ENCODE measurements at places on chromosomes 1 and 21. TPM values are rescaled to one million over a fixed set of nuclear protein-coding genes. Genes with fewer than 3 reads are reported as not detected.

Gene ERG
- total RNA-seq = 0.49 TPM

Gene CDC73
- 33.6 TPM for total RNA-seq

Gene C1QB
- total RNA-seq = not detected

Gene SDF4
- total RNA-seq = 81.9 TPM

Gene HLX
- not detected for total RNA-seq

Gene FCRL3
- not detected for total RNA-seq

Gene DIO1
- not detected for total RNA-seq

Gene C1orf141
- total RNA-seq = not detected

Gene CLCNKB
- not detected for total RNA-seq

Gene INTS3
- total RNA-seq = 33.2 TPM

Gene PTPRF
- total RNA-seq = 186 TPM

Gene SNX27
- total RNA-seq = 22.0 TPM

Gene PTPN7
- total RNA-seq = not detected

Gene MR1
- 14.9 TPM for total RNA-seq

Gene KPRP
- total RNA-seq = 0.78 TPM

Gene GAS5
- total RNA-seq = 361 TPM

Gene ZNF678
- 4.2 TPM for total RNA-seq

Gene GJA9
- 0.27 TPM for total RNA-seq

Gene FAM110D
- not detected for total RNA-seq

Gene RGL1
- total RNA-seq = 1.1 TPM

Gene FCGR2B
- not detected for total RNA-seq

Gene CZIB
- total RNA-seq = 35.6 TPM

Gene WASF2
- 53.9 TPM for total RNA-seq

Gene LMOD1
- not detected for total RNA-seq

Gene CYP4A11
- total RNA-seq = not detected

Gene PDPN
- total RNA-seq = 65.2 TPM

Gene AMIGO1
- total RNA-seq = 0.82 TPM

Gene DPYD
- total RNA-seq = 3.0 TPM

Gene LCE1D
- 0.44 TPM for total RNA-seq

Gene SYT2
- 0.03 TPM for total RNA-seq

Gene CHI3L2
- 0.28 TPM for total RNA-seq

Data from foreskin keratinocyte (primary cell).